ENCODE measurements at places on chromosomes 7 and 10.
A peak's percentile ranks its signal among the peaks of the same experiment; 100 is the strongest.

DNA sequence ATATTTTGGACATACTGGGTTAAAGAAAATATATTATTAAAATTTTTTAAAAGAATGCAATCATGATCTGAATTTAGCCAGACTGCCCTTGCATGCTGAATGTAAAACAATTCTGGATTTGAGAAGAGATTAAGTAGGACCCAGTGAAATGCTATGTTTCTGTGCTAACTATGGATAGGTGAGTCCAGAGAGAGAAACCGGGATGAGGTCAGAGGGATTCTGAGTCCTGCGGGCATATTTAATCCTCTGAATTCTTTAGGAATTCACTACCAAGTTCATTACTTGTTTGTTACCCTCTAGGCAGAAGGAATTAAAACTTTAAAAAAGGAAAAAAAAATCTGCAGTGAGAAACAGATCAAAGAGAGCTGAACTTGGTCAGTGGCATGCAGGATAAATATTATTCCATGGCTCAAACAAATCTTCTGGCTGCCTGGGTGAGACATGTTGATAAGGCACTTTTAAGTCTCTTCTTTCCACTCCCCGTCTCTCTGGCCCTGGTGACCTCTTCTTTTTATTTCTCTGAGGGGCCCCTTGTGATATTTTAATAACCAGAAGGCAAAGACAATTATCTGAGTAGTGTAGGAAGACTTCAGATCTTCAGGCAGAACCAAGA is 50.2 kb upstream of the LYZL1 start:
- no peak for DNase-seq

GRCh38 chr10:8898745-8899330 is 844.4 kb downstream of the GATA3 start:
- DNase-seq = no peak

DNA sequence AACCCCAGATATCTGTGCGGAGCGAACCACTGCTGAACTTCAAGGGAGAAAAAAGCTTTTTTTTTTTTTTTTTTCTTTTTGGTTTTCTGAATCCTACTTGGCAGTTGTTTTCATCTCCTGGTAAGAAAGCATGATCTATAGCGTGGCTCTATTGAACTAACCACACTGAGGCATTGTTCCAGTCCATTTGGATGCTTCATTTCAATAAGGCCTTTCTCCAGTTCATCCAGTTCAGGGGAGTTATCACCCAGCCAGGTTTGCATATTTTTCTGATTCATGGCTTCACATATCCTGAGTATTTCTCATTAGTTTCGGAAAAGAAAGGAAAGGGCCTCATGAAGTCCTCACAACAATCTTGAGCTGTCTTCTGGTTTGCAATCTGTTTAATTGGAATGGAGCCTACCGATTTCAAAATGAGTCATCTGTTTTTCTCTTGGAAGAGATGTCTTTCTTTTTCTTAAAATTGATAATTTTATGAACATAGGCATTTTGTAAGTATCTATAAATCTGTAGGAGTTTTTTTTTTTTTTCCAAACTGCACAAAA is 93.1 kb upstream of the STEAP4 start:
- no peak for DNase-seq

DNA sequence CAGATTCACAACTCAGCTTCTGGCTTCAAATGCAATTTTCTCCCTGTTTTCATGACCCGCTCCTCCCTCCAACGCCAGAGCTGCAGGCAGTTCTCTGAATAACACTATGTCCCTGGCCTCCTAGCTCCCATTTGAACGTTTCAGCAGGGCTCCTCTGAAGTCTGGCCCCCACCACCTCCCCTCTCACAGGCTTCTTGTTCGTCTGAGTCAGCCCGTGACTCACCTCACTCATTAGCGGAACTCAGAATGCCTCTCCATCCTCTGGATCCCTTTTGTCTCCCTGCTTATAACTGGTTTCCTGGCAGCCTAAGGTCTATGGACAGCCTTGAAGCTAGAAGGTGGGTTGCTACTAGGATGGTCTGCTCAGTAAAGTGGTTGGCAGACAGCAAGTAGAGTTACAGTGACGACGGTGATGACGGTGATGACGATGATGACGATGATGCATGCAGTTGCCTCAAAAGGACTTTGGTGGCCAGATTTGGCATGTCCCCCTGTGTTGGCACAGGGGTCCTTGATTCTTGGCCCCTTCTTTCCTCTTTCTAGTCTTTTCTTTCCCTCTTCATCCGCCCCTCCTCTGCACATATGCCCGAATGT is 83.3 kb upstream of the MKLN1 start:
- no peak for DNase-seq

- DNase-seq = no peak
Observed at GRCh38 chr7:142867398-142868187, 12.7 kb downstream of the EPHB6 start.

DNA sequence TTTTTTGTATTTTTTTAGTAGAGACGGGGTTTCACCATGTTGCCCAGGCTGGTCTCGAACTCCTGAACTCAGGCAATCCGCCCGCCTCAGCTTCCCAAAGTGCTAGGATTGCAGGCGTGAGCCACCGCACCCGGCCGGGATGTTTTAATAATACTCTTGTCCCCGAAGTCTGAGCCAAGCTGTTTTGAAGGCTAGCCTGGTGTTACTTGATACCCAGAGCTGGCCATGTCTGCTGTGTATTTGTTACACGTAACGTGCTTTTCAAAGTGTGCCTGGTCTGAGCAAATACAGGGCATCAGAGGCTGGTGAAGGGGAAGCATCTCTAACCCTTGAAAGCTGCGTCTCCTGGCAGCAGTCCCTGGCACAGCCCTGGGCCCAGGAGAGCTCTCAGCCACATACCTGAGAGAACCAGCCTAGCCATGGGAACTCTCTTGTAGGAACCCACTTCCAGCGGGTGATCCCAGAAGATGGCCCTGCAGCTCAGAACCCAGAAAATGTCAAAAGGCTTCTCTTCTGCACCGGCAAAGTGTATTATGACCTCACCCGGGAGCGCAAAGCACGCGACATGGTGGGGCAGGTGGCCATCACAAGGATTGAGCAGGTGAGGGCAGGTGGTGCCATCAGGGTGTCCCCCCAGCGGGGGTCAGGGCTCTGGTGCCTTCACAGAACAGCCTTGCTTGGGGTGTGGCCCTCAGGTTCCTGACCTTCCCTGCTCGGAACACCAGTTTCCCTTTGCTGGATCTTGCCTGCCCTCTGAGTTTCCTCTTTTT is 41.7 kb upstream of the ZMIZ2 start:
- DNase-seq = no peak

DNA sequence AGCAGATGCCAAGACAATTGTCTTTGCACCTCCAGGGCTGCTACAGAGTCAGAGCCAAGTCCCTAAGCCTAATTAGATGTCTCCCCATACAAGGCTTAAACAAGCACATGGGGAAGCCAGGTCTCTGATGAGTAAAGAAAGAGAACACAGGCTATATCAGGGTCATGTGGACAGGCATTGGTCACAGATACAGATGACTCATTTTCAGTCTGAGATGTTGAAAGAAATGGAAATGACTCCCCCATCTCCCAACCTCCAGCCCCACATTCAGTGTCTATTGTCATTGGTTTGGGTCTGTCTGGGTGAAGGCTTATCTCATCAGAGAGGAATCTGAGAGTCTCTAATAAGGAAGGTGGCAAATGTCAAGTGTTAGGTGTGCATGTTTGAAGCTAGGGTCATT is 290.1 kb upstream of the KIAA1217 start:
- DNase-seq = no peak

DNA sequence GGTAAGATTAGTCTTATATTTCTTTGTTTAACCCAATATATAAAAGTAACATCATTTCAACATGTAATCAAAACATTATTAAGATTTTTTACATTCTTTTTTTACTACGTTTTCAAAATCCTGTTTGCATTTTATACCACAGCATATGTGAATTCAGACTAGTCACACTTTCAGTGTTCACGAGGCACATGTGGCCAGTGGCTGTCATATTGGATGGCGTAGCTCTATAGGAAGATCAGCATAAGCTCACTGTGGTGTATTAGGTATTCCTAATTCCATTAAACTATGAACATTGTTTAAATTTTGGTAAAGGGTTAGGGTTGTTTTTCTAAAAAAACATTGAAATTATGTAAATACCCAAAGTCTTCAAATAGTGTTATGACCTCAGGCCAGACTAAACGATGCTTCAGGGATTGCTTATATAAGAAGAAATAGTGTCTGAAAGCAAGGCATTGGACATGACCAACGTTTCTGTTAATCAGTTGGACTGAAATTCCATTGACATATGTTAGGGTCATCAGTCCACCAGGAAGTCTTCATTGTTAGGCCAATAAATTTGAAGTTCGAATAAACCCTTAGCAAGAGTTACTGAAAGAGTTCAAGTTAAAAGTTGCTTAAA is 97.0 kb downstream of the BICC1 start:
- DNase-seq = no peak

DNA sequence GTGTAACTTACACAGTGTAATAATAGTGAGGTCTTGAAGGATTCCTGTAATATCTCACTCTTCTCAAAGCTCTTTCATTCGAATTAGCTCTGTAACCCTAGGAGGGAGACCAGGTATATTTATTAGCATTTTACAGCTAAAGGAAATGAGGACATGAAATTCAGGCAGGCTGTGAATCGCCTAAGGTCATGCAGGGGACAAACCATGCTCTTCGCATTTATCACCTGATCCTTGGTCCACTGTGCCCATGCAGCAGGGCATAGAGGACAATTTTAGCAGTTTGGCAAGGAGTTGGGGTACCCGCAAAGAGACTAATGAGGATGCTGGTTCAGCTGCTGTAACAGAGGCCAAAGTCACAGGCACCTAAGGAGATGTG is 14.8 kb upstream of the LAMB1 start:
- DNase-seq = no peak

- no peak for DNase-seq
Observed at GRCh38 chr10:122188706-122189105, 82.4 kb upstream of the BTBD16 start.

GRCh38 chr10:16439295-16439694 is 2.5 kb downstream of the PTER start:
- DNase-seq = no peak

- no peak for DNase-seq
Observed at GRCh38 chr7:43782768-43783555, 24.5 kb downstream of the BLVRA start.

- DNase-seq = no peak
Observed at GRCh38 chr7:27109466-27110185, 7.1 kb upstream of the HOXA2 start.

DNA sequence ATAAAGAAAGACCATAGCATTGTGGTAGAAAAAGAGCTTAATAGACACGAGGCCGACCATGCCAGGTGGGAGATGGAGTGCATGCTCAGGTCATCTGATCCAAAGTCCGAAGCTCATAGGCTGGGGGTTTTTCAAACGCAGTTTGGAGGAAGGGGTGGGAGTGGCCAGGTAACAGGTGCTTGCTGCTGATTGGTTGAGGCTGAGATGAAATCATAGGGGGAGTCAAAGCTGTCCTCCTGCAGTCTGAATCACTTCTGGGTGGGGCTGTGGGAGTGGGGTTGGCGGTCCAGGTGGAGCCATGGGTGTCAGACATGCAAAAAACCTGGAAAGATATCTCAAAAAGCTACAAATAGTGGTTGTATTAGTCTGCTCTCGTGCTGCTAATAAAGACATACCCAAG is 2.8 kb upstream of the ERCC6 start:
- DNase-seq = no peak

GRCh38 chr7:135855846-135856245 is 107.2 kb upstream of the FAM180A start:
- no peak for DNase-seq

DNA sequence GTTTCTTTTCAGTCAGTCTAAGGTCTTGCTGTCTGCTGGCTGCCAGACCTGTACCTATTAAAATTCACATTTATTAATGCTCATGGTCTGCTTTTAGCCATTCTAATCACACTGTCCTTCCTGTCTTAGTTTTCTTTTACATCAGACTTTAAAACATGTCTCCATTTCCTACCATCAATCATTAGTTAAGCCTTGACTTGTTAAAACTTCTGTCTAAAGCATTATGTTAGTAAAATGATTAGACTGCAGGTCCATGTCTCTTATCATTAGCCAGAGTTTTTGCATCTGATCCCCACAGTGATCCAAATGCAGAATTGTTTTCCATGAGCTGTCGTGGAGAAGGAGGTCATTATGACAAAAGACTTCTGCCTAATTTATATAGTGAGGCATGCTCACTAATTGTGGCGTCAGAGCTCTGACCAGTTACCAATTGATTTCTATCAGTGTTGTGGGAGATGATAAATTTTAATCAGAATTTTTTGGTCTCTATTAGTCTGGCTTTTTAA is 226.5 kb downstream of the DKK1 start:
- DNase-seq = no peak

GRCh38 chr10:117005527-117006055 is 604 bp upstream of the SHTN1 start:
- peak; percentile 23 for DNase-seq

- no peak for DNase-seq
Observed at GRCh38 chr10:45591280-45591679, 81.3 kb downstream of the ZFAND4 start.

DNA sequence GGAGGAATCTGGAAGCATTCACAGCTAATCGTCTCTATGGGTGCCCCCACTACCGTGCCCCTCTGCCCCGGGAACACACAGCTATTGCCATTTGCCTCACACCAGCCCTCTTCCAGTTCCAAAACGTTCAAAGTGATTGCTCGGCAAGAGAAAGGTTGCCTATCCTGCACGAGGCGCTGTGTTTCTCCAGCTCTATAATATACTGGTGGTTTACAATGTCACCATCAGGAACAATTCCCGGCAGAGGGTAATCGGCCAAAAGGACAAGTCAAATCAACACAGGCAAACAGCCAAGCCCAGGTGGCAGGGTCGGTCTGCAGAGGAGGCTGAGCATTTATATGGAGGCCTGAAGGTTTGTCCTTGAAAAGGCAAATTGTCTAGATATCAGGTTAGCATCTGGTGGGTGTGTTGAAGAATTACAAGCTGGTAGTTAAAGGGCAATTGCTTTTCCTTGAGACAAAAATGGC is 29.2 kb upstream of the TNS3 start:
- DNase-seq = no peak

GRCh38 chr10:15432266-15432665 is 61.2 kb upstream of the FAM171A1 start:
- DNase-seq = no peak

DNA sequence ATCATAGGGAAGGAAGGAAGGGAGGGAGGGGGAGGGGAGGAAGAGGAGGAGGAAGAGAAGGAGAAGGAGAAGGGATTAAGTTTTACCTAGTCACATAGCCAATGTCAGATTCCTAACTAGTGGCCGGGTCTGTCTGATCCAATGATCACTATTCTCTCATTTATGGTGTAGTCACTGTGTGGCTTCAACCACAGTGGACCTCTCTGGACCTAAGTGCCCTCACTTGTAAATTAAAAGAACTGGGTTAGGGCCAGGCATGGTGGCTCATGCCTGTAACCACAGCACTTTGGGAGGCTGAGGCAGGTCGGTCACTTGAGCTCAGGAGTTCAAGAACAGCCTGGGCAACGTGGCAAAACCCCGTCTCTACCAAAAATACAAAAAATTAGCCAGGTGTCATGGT is 6.6 kb upstream of the SERPINE1 start:
- DNase-seq = no peak

Measured in GM20000 (cell line).